ENCODE measurements at places on chromosomes 13 and 19.
A peak's percentile ranks its signal among the peaks of the same experiment; 100 is the strongest.

DNA sequence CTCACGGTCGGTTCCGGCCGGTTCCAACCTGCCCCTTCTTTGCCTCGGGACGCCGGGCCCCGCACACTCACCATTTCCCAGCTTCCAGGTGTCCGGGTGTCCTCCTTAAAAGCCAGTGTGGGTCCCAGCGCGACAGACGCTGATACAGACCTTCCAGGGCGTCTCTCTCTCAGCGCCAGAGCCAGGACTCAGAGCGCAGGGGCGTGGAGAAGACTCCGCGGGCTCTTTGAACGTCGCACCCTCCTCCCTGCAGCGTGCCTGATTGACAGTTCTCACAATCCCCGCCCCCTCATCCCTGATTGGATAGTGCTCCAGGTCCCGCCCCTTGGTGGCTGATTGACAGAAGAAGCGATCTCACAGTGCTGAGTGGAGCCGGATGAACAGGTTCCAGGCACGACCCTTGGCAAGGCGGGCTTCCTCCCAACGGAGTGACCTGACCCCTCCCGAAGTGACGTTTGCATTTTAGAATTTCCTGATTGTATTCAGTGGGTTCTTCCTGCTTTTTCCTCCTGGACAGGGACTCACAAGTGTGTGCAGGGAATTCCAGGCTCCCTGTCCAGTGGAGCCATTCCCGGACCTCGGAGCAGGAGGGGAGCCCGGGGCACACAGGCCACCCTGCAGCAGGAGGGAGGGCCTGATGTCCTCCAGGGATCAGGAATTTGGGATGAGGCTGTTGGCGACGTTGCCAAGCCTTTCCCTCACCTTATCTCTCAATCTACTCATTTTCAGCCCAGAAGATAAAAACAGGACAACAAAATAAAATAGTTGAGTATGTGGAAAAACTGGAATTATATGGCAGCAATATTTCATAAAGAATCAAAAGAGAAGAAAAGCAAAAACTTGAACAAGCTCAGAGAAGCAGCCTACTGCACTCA is at the start of gene ZNF823:
Gene ZNF823, minus strand, starts transcription at position 201 of the 875 bp plus-strand sequence. Its CDS starts 127 bp downstream, at position 74.
- DNase-seq: peak; percentile 89

DNA sequence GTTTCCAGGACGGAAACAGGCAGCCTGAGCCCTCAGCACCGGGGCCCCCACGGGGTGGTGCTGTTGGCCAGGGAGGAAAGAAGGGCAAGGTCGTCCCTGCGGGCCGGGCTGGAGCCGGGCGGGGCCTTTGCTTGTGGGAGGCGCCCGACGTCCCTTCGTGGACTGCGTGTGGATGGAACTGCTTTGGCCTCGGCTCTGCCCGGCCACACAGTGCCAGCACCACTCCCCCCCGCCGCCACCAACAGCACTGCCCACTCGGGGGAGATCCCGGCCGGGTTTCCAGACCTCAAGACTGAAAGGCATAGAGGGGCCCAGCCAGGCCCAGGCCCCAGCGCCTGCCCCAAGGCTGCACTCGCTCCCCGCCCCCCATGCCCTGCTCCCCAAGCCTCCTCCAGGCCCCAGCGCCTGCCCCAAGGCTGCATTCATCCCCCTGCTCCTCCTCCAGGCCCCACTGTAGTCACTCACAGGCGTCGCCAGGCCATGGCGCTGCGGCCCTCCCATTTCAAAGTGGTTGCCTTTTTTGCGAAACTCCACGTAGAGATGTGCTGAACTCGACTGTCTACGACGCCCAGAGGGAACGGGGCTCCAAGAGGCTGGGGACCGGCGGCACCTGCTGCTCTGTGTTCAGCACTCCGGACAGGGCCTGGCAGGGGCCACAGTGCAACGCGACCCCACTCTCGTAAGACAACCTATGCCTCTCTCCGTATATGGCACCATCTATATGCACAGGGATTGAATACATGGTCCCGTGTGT is 22.5 kb downstream of the C13orf46 start:
- peak; percentile 46 for DNase-seq

DNA sequence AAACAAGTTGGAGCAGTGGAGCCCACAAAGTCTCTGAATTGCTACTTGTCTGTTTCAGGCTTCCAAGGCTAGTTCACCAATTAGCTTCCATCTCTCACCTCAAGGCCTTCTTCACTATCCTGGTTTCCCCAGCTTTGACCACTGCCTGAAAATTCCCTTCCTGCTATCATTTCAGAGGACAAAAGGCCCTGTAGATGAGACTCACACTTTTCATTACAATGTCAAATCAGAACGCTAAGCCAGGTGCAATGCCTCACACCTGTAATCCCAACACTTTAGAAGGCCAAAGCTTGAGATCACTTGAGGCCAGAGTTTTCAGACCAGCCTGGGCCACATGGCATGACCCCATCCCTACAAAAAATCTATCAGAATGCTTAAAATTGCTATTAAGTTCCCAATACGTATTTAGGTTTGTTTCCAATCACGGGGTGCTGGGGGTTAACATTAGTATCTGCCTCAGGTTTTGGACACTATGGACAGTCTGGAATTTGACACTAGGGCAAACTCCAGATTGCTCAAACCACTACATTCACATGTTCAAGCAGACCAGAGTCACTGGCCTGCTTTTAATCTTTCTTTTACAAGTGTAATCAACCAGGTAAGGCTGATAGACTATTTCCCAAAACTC is 5.5 kb downstream of the TPT1 start:
- no peak for DNase-seq

GRCh38 chr13:64675255-64675892 is 2554.8 kb downstream of the PCDH9 start:
- no peak for DNase-seq

GRCh38 chr13:100197116-100197515 is 108.2 kb downstream of the PCCA start:
- no peak for DNase-seq

- no peak for DNase-seq
Observed at GRCh38 chr19:47701717-47702552, 11.3 kb upstream of the EHD2 start.

Measured in stimulated activated CD4-positive, alpha-beta T cell treated with anti-CD3 and anti-CD28 coated beads, Interleukin-15, amount 100 ng/mL, for 1 hour (primary cell).